ENCODE measurements at places on chromosomes 4 and X.

GRCh38 chrX:11629593-11630211 lies 36.0 kb downstream of the ARHGAP6 start:
- DNase-seq = peak; percentile 57

- peak; percentile 87 for DNase-seq
Measured at GRCh38 chr4:157014621-157015591, 43.3 kb upstream of the PDGFC start.

DNA sequence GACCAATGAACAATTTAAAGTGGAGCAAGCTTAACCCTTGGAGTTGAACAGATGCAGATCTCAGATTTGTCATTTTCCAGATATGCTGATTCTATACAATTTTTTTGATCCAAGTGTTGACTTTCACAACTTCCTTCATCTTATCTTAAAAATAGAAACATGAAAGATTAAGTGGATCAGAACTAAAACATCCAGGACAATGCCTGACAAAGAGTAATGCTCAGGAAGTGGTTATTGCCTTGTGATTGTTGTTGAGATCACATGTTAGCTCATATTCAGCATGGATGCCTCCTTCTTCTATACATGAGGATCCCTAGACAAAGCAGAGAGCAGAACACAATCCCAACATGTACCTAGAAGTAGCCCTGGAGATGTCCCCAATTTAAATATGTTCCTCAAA lies 160.9 kb downstream of the PPARGC1A start:
- no peak for DNase-seq

DNA sequence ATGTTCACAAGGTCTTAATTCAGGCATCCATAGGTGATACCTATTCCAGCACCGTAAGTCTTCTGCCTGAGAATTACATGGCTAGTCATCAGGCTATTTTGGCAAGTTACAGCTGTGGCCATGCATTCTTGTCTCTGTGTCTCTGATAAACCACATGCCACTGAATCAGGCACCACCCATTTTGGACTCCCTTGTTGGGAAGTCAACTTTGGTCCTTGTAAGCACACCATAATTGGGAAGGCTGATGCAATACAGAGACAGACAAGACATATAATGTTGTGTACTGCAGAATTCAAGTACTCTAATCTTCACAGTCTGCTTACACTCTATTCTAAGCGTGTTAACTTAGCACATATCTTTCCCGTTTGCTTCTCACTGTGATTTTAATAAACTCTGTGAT lies 483.7 kb upstream of the FTHL17 start:
- no peak for DNase-seq

DNA sequence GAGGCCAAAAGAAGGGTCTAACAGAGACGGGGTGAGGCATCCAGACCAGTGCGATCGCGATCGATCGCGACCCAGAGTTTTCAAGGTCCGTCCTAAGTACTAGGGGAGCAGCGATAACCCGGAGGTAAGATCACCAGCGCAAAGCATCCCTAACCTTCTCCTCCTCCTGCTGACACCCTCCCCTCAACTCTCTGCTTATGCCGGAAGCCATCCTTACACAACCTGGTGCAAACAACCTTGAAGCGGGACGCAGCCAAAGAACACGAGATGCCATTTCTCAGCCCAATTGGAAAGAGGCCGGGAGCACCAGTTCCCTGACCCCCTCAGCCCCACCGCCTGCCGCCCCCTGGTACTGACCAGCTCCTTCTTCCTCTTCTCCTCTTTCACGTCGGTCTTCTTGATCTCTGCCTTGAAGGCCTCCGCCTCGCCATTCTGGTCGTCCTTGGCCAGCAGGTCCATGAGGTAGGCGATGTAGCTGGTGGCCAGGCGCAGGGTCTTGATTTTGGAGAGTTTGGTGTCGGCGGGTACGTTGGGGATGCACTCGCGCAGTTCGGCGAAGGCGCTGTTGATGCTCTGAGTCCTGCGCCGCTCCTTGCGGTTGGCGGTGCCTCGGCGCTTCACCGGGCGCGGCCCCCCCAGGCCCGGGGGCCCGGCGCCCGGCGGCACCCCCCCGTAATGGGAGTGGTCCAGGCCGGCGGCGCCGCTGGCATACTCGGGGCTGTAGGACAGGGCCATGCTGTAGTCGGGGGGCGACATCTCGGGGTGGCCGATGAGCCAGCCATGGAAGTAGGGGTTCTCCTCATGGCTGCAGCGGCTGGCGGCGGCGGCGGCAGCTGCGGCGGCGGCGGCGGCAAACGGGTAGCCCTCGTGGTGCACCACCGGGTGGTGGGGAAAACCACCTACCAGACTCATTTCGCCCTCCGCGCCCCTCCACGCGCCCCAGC lies 1.4 kb downstream of the HAND2 start:
- peak; percentile 64 for DNase-seq

GRCh38 chrX:104662694-104663093 lies 96.7 kb downstream of the IL1RAPL2 start:
- DNase-seq = no peak

- DNase-seq = no peak
Measured at GRCh38 chrX:19836337-19836736, 51.1 kb downstream of the SH3KBP1 start.

All from fibroblast of villous mesenchyme (primary cell).